EH (cell line): ENCODE measurements at places on chromosomes 7 and 10.

- no peak for DNase-seq
These were observed 148.6 kb upstream of the YAE1 start for GRCh38 chr7:39417642-39418041.

DNA sequence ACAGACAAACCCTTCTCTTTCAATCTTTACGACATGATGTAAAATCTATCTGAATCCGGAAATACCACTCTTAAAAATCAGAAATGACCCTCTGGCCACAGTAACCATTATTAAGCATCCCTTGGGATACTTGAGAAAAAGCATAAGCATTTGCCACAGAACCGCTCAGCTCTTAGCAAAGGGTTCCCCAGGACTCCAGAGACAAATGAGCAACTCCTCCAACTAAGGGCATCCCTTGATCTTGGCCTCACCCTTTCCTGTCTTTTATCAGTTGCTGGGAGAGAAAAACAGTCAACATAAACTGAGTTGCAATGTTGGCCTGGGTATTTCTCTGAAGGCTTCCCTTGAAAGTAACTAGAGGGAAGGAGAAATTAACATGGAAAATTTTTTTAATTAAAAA lies 3.5 kb downstream of the PDLIM1 start:
- peak; percentile 59 for DNase-seq

DNA sequence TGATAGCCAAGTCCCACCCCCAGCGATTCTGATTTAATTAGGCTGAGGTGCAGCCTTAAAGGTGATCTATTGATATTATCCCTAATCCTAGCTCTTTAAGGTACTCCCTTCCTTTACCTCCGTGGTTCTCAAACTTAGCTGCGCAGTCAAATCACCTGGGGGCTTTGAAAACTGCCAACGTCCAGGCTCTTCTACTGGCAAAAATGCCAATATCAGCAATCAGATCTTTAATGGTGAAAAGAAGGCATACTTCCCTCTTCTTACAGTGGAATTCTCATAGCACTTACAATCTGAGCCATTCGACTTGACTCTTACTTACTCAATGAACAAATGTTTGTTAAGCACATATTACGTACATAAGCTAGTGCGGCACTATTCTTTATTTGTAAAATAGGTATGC lies 704 bp upstream of the SLC35B4 start:
- DNase-seq = no peak

DNA sequence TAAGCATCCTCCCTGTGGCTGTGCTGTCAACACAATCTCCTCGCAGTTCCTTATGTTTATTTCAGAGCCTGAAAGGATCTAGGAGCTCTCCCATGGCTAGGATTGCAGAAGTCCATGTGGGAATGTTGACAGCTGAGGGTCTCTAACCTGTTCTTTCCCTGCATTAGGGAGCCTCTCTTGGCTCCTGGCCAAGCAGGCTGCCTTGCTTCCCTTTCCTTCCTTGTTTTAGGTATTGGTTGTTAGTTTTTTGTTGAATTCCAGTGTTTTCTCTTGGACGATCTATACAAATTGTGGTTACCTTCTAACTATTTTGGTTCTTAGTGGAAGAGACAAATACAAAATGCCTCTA lies 171.8 kb downstream of the MLLT10 start:
- DNase-seq = no peak

GRCh38 chr10:78461333-78461732 lies 427.7 kb downstream of the RPS24 start:
- DNase-seq = no peak

DNA sequence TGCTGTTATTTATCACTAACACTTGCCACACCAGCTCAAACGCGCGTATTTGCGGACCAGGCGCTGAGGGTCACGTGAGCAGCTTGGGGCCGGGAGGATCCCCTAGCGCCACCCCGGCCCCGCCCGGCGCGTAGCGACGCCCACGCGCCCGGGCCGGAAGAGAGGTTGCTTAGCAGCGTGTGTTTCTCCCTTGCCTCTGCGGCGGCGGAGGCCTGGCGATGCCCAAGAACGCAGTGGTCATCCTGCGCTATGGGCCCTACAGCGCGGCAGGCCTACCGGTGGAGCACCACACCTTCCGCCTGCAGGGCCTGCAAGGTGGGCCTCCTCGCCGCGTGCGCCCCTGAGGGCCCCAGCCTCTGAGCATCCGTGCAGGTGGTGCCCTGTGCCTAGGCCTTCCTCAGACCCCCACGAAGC lies at the start of gene C10orf53:
Gene C10orf53, plus strand, starts transcription at position 172 of the 414 bp plus-strand sequence. Its CDS starts 47 bp downstream, at position 219.
- peak; percentile 62 for DNase-seq

DNA sequence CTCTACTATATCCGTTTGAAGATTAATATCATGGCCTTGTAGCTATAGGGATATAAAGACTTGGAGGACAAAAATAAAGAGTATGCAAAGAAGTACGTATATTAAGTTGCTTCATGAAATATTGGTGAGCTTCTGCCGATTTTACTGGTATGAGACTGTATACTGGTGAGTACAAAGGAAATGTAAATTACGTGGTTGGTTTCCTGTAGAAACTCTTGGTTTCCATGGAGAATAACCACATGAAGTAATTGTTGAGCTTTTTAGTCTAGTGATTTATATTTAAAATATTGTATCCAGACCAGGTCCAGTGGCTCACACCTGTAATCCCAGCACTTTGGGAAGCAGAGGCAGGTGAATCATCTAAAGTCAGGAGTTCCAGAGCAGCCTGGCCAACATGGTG lies 32.2 kb upstream of the GLI3 start:
- DNase-seq = no peak

- DNase-seq = peak; percentile 4
These were observed 706.0 kb upstream of the AUTS2 start for GRCh38 chr7:68892236-68892635.

DNA sequence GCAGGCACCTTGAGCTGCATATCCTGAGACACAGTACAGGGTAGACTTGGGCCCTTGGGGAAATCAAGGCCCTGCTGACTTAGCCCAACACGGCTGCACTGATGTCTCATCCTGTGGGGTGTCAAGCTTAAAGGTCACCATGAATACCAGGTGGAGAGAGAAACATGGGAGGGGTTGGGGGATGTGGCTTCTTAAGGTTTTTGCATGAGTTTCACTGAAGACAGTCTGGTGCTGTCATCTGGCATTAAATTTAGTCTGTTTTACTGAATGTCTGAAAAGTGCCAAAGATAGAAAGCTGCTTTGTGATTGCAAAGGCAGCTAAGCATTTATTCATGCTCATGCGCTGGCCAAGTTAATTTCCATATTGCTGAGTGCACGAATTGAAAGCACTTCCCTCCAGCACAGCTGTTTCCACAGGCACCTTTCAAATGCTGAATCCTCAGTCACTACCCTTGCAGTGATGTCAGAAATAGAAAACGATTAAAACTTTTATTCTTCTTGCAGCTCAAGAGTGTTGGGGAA lies 102.1 kb downstream of the OSBPL3 start:
- DNase-seq = no peak

DNA sequence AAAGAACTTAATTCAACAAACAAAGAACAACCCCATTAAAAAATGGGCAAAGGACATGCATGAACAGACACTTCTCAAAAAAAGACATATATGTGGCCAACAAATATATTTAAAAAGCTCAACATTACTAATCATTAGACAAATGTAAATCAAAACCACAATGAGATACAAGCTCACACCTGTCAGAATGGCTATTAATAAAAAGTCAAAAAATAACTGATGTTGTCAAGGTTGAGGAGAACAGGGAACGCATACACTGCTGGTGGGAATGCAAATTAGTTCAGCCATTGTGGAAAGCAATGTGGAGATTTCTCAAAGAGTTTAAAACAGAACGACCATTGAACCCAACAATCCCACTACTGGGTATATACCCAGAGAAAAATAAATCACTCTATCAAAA lies 19.1 kb downstream of the ZFAND4 start:
- no peak for DNase-seq

- DNase-seq = no peak
These were observed 285.9 kb upstream of the FZD8 start for GRCh38 chr10:35927990-35928488.

DNA sequence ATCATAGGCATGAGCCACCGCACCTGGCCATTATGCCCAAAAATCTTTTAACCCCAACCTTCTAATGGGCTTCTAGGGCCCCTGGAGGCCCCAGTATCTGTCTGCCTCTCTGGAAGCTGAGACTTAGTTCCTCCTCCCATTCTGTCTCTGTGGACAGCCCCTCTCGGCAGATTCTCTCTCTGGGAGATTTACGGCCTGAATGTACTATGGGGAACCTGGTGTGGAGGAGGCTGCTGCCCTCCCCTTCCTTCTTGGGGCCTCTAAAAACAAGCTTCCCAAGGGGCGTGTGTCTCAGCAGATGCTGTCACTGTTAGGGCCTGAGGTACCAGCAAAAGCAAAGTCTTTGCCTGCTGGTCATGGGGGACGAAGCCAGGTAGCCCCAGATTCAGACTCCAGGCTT lies 35.8 kb upstream of the PRKAR1B start:
- no peak for DNase-seq

DNA sequence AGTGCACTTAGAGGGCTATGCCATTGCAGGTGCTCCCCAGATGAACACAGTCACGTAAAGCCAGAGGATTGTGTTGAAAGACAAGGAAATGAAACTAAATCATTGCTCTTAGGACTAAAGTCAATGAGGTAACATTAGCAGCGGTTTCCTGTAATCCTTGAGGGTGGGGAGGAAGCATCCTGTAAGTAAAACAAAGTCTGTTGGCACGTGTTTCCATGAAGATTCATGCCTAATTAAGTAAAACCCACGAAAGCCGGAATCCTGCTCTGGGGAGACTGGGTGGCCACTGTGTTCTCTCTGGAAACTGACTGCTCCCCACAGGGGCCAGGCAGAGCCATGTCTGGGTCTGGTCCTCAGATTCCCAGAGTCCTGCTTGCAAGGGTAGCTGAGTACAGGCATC lies 18.3 kb downstream of the STEAP1B start:
- peak; percentile 71 for DNase-seq

- no peak for DNase-seq
These were observed 172.8 kb downstream of the TRIL start for GRCh38 chr7:28785041-28785995.

DNA sequence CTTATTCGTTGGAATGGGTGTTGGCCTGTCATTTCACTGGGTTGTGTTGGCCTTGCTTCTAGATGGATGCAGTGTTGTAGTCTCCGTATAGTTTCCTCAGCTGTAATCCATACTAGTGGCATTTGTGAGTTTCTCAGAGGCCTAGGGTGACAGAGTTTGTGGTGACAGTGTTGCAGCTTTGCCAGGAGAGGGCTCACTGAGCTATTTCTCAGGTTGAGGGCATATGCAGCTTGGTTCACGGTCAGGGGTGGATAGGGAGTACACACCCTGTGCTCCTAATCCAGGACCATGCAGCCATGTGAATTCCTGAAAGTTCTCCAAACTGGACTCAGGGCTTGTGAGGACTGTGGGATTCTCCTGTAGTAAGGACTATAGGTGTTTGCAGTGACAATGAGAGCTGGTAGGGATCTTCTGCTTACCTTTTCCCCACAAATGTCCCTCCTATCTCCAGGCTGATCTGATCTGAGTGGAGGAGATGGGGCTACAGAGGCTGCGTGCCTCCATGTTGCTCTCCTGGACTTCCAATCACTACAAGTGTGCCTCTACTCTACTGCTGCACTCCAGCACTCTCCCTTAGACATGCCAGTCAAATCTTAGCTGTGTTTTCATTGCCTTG lies 229.0 kb downstream of the STK31 start:
- peak; percentile 63 for DNase-seq

DNA sequence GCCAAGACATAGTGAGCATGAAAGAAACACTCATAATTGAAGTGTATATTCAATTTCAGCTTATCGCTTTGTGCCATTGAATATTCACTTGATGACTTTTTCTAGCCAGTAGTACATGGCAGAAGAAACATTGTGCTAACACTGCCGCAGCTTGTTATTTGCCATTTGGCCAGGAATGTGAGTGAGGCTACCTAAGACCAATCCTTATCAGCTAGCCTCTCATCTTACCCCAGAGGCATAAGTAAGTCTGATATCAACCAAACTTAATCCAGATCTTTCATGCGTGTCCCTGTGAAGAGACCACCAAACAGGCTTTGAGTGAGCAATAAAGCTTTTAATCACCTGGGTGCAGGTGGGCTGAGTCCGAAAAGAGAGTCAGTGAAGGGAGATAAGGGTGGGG lies 586.0 kb upstream of the MBL2 start:
- no peak for DNase-seq

DNA sequence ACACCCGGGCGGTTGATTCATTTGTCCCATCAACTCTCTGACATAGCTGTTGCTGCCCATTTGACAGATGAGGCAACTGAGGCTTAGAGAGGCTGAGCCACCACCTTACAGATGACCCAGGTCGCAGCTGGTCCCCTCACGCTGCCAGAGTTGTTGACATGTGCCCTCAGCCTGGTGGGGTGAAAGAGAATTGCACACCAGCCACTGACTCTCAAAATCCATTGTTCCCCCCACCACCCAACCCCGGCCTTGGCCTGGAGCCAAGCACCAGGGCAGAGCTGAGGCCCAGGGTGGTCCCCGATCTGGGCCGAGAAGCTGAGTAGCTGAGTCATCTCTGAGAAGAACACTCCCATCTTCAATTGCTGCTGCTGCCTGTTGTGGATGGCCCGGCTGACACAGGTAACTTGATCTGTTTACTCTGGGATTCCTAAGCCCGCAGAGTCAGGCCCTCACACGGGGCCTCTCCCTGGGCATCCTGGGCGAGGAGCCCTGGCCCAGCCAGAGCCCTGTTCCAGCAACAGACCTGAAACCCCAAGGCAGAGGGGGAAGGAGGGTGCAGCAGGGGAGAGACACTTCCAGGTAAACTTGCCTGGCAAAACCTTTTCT lies 27.5 kb downstream of the PVRIG start:
- peak; percentile 76 for DNase-seq

GRCh38 chr10:70982443-70982842 lies 94.1 kb upstream of the PCBD1 start:
- DNase-seq = peak; percentile 26

- no peak for DNase-seq
These were observed 15.8 kb downstream of the ZNF485 start for GRCh38 chr10:43622038-43622437.

- DNase-seq = peak; percentile 47
These were observed 30.0 kb upstream of the EIF5AL1 start for GRCh38 chr10:79482304-79482703.

DNA sequence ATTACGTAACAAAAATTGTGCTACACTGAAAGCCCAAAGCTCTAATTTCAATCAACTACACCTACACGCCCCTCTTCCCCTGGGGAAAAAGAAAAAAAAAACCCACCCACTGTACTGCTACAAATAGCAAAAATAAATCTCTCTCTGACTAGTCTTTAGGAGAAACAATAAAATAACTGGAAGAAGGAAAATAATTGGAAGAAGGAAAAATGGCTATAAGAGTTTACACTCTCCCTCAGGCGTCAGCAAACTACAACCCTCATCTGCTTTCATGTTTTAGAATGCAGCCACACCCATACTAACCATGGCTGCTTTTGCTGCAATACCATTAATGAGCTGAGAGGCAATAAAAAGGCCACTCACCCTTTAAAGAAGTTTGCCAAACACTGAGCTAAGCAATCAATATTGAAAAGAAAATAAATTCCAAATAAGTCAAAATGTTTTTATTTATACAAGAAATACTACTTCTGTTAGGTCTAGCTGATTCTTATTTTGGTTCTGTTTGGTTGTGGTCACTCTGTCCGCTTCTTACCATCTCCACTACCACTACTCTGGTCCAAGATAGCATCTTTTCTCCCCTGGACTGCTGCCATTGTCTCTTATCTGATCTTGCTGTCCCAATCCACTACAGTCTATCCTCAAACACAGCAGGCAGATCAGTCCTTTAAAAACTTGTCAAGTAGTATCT lies 3.8 kb downstream of the MINDY3 start:
- peak; percentile 73 for DNase-seq

GRCh38 chr10:95758351-95759025 lies 2.5 kb downstream of the ENTPD1 start:
- DNase-seq = peak; percentile 11
